ENCODE measurements at places on chromosomes 1 and 21. TPM values are rescaled to one million over a fixed set of nuclear protein-coding genes. Genes with fewer than 3 reads are reported as not detected.

The RNF187 gene
- total RNA-seq = 129 TPM

The AMY1A gene
- not detected for total RNA-seq

- DNase-seq = no peak
- H3K4me3 ChIP-seq = no peak overlapping the region
- H3K4me1 ChIP-seq = no peaks in the 10 kb centered on the region
- H3K27ac ChIP-seq = no peak overlapping the region
- no peaks in the 10 kb centered on the region for H3K27me3 ChIP-seq
- no peaks in the 10 kb centered on the region for H3K36me3 ChIP-seq
Observed at GRCh38 chr1:108059945-108060344, 95.0 kb upstream of the VAV3 start.

- H3K27me3 ChIP-seq = peaks cover 13% of the 10 kb centered on the region
- no peak overlapping the region for H3K27ac ChIP-seq
- H3K4me3 ChIP-seq = peak overlapping the region; percentile 8
- H3K36me3 ChIP-seq = no peaks in the 10 kb centered on the region
Observed at GRCh38 chr1:181189691-181190363, 101.3 kb downstream of the IER5 start.

DNA sequence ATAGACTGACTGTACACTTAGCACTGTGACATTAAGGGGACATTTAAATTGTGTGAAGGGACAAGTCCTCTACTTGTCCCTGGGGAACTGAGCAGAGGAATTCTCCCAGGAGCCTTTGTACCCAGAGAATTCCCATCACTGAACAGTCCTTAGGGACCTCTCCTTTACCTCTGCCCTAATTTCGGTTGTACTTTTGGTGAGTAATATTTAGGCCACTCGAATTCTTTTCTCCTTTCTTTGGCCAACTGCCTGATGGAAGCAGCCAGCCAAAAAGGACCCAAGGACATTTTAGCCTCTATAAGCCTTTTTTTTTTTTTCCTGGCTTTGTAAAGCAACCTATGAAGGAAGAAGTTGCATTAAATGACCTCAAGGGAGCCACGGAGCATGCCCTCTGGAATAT lies 71.5 kb downstream of the NR5A2 start:
- H3K4me1 ChIP-seq = no peaks in the 10 kb centered on the region
- no peaks in the 10 kb centered on the region for H3K36me3 ChIP-seq
- no peak overlapping the region for H3K27ac ChIP-seq
- no peak overlapping the region for H3K4me3 ChIP-seq
- no peak for DNase-seq

DNA sequence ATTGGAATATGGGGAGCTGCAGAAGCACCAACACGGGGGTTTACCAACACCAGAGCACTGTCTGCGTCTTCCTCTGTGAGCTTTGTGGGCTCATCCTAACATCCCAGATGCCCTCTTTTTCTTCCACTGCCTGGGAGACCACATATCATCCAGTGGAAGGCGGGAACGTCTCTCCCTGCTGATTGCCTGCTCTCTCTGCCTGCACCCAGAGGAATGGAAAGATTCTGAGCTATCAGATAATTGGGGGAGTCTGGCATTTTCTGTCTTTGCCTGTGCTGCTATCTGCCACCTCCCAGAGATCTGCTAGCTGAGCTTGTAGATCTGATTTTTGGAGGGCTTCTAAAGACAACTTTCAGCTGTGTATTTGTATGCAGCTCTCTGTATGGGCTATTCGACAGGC lies 166.2 kb upstream of the PLXNA2 start:
- H3K27me3 ChIP-seq = no peaks in the 10 kb centered on the region
- no peaks in the 10 kb centered on the region for H3K36me3 ChIP-seq
- H3K4me3 ChIP-seq = no peak overlapping the region
- H3K27ac ChIP-seq = no peak overlapping the region
